ENCODE measurements at places on chromosomes 13 and 19.

DNA sequence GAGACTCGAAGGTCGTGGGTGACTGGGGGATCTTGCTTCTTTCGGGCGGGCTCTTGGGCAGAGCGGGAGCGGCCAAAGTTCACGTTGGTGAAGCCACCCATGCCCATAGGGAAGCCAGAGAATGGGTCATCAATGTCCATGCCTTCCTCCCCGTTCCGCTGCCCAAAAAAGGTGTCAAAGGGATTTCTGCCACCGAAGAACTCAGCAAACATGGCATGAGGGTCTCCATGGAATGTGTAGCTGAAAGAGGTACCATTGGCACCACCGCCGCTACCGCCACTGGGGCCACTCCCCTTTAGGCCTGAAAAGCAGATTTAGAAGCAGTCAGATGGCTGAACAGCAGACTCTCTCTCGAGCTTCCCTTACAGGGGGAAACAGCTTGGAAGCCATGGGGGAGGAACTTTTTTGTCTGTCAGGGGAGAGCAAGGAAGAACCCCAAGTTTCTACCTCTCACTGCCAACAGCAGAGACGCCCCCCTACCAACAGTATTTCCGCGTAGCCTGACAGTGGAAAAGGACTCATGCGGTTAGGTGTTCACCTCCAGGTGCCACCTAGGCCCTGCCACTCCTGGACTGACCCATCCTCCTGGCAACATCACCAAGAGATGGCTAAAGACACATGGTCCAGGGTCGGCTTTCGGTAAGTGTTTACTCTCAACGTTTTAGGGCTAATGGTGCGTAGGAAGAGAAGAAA is 1.3 kb downstream of the DNAJB1 start:
- no peak for DNase-seq

GRCh38 chr19:19591133-19591825 is 27.2 kb downstream of the PBX4 start:
- no peak for DNase-seq

GRCh38 chr13:64371461-64371860 is 2858.7 kb downstream of the PCDH9 start:
- no peak for DNase-seq

- DNase-seq: no peak
These were observed 33.0 kb downstream of the OLFM2 start for GRCh38 chr19:9903336-9903735.

GRCh38 chr19:46513461-46514236 is 18.0 kb upstream of the PNMA8B start:
- peak; percentile 45 for DNase-seq

GRCh38 chr13:111876506-111876905 is 190.4 kb upstream of the SOX1 start:
- DNase-seq: no peak

- DNase-seq: no peak
These were observed 36.4 kb upstream of the STARD13 start for GRCh38 chr13:33321686-33322542.

- DNase-seq: no peak
These were observed 2.6 kb downstream of the NAPSA start for GRCh38 chr19:50362656-50363424.

DNA sequence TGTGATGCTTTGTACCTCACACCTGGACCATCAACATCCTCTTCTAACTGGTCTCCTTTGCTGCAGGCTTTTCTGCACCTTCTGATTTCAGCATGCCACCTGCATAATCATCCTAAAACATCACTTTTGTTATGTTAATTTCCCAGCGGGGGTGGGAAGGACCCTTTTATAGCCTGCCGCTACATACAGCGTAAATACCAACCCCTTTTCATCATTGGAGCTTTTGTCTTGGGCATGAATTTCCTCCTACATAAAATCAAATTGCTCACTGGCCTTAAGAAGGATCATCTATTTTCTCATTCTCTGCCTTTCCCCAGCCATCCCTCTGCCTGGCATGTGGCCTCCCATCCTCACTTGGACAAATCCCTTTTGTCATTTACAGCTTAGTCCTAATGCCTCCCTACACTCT is 124.7 kb downstream of the RBM26 start:
- DNase-seq: peak; percentile 76

DNA sequence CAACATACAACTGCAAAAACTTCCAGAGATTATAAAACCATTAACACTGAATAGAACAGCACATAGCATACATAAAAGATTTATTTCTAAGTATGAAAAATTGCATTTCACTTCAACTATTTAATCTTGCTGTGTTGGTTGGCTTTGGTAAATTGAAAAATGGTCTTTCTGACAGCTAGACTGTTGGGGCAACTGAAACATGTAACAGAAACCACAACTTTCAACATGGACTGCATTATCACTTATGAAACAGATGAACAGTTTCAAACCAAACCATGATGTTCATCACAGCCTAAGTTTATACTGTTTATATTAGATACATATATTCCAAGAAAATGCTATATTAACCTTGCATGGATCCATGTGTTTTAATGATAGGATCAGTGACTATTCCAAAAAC is 324.1 kb upstream of the PCDH9 start:
- DNase-seq: no peak

DNA sequence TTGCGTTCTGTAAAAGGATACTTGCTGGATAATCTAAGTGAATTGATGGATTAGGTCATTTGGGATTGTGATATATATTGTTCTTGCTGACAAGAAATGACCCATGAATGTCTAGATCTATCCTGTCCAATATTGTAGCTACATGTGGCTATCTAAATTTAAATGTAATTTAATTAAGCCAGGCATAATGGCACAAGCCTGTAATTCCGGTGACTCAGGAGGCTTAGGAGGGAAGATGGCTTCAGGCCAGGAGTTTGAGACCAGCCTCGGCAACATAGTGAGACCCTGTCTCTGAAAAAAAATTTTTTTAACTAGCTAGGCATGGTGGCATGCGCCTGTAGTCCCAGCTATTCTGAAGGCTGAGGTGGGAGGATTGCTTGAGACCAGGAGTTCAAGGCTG is 39.3 kb upstream of the AKAP11 start:
- no peak for DNase-seq

GRCh38 chr13:27619093-27619727 is 1.1 kb downstream of the LNX2 start:
- DNase-seq: no peak

GRCh38 chr13:46369506-46370277 is 17.4 kb downstream of the RUBCNL start:
- no peak for DNase-seq

DNA sequence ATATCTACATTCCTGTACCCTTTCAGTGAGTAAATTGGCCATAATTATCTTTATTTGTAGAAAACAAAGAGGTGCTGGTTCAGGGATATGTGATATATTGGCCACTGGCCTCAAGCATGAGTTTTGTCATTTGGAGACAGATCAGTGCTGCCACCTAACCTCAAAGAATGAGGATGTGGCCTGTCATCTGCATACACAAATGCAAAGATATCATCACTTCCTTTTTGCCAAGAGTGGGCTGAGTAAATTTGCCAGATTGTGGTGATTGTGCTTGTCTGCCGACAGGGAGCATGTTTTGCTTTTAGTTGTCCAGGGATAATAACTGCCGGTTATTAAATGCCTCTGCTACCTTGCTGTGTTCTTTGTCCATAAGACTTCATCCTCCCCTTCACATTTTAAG is 44.2 kb downstream of the WASF3 start:
- no peak for DNase-seq

DNA sequence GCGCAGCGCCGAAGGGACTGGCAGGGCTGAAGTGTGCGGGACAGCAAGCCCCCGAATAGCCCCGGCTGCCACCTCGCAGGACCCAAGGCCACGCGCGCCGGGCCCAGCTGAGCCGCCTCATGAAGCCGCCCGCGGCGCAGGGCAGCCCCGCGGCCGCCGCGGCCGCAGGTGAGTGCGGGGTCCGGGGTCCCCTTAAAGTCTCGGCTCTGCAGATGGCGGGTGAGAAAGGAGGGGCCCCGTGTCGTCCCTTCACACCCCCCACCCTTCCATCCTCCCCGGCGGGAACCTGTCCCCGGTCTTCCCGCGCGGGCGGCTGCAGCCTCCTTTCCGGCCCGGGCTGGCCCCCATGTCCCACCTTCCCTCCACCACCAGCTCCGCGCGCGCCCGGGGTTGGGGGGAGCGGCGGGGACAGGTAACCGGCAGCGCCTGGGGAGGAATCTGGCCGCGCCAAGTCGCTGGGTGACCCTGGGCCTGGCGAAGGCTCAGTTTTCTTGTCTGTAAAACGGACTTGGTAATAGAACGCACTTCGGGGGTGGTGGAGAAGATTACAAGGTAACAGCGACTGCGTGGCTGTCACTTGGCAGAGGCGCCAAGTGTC is 338 bp downstream of the RGCC start:
- no peak for DNase-seq

GRCh38 chr19:50550594-50550966 is 17.7 kb downstream of the LRRC4B start:
- no peak for DNase-seq

DNA sequence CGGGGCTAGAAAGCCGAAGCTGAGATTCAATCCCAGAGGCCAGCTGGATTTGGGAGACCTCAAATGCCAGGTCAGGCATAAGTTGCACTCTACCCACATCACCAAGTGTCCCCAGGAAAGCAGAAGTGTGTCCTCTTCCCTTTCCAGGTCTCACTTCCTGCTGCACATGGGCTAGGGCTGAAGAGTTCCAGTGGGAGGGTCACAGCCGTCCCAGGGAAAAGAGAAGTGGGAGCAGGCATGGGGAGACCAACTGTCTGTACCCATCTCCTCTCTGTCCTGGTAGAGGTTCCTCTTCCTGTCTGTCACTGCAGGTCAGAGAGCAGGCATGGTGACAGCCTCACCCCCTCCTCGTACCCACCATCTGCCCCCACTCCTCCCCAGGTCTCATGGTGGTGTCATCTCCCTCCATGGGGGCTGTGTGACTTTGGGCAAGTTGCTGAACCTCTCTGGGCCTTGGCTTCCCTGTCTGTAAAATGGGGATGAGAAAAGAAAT is 14.8 kb downstream of the AXL start:
- DNase-seq: no peak

DNA sequence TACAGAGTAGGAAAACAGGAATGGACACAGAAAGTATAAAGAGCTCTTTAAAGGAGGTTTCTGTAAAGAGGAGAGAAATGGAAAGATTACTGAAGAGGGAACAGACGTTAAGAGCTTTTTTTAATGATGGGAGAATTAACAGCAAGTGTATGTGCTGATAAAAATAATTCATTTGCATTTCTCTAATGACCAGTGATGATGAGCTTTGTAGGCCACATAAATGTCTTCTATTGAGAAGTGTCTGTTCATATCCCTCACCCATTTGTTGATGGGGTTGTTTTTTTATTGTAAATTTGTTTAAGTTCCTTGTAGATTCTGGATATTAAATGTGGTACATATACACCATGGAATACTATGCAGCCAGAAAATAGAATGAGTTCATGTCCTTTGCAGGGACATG is 40.0 kb downstream of the MYO16 start:
- peak; percentile 1 for DNase-seq

DNA sequence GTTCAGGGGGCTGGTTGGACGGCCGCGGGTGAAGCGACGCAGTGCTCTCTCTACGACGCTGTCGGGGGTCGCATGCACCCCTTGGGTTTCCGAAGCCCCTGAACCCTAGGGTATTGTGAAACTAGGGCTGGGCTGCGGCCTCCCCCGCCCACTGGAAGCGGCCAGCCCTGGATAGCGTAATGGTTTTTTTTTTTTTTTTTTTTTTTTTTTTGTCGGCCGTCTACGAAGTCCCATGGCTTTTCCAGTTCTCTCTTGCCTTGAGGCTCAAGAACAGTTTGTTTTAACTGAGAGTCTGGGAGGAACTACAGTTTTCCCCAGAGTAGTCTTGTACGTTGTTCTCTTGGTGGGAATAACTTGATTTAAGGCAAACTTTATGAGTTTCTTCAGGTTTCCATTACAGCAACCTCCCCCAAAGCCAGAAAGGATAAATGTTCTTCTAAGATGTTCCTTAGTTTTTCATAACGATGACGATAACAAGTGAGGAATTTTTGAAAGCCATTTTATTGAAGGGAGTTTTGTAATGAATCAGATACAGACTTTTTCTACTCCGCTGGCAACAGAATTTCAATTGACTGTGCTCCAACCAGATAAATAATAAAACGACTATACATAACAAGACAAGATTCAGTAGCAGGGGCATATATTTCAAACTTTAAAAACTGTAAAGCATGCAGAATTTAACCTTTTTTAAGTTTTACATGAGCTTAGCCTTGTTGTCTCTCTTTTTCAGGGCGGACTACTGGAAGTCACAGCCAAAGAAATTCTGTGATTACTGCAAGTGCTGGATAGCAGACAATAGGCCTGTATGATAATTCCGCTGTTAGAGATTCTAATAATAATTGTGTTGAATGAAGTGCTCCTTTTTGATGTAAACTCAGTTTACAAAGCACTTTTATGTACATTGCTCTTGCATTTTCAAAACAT is 867 bp downstream of the WBP4 start:
- no peak for DNase-seq

DNA sequence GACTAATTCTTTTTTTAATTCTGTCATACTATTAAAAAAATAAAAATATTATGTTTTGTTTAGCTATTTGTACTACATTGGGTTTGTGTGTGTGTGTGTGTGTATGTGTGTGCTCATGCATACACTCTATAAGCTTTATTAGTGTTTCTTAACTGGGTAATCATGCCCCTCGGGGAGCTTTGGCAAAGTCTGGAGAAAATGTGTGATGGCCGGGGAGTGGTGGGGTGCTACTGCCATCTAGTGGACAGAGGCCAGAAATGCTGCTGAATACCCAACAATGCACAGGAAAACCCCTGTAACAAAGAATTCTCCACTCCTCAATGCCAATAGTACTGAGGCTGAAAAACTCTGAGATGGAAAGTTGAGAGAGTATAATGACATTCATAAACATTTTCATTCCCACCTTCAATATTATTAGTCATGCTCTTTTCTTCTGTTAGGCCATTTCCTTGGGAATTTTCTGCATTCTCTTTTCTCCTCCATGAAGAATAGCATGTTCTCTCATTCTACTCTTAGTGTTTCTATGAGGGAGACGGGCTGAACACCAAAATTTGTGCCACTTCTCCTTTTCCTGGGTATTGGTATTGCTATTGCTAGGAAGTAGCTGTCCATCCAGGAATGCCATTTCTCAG is 157.3 kb downstream of the DNAJC3 start:
- DNase-seq: peak; percentile 70

- DNase-seq: no peak
These were observed 38.5 kb upstream of the TFDP1 start for GRCh38 chr13:113545931-113546516.

DNA sequence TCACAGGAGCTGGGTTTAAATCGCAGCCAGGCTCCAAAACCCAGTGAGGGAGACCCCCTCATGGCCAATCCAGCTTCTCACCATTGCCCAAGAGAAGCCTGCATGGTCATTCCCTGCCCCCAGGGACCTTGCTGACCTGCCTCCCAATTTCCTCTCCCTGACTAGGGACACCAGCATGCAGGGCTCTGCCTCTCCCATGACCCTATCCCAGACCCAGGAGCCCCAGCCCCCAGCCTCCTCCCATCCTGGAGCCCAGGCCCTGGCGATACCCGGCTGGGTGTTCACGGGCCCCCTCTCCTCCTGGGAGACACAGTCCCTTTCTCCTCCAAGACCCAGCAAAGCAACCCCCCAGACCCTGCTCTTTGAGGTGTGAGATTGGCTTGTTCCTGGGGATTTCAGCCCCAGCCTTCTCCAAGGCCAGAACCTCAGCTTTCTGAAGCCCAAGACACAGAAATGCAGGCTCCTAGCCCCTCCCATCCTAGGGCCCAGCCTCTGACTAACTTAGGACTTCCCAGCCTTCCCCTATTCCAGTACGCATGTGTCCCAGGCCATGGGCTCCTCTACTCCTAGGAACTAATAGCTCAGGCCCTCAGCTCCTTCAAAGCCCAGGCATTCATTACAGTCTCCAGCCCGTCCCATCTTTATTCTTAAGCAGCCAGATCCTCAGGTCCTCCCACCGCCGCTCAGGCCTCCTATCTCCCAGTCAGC is 1.1 kb downstream of the GYS1 start:
- DNase-seq: no peak

Data from NCI-H345 (cell line).